T-cell (primary cell): ENCODE measurements at places on chromosomes 3 and 15.

DNA sequence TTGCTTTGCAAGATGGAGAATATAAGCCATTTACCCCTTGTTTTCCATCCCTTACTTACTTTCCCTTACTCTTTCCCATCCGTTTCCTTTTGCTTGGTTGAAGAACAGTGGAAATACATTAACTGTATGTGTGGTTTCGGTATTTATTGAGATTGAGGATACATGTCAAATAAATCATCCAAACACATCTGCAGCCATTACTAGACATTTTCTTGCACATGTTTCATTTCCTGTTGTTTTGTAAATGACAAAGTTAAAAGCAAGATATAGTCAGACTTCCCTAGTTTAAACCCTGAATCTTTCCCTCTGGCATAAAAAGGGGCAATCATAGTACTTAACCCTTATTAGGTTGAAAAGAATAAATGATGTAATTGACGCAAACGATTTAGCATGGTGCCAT lies 82.1 kb upstream of the BCHE start:
- no peak for DNase-seq

DNA sequence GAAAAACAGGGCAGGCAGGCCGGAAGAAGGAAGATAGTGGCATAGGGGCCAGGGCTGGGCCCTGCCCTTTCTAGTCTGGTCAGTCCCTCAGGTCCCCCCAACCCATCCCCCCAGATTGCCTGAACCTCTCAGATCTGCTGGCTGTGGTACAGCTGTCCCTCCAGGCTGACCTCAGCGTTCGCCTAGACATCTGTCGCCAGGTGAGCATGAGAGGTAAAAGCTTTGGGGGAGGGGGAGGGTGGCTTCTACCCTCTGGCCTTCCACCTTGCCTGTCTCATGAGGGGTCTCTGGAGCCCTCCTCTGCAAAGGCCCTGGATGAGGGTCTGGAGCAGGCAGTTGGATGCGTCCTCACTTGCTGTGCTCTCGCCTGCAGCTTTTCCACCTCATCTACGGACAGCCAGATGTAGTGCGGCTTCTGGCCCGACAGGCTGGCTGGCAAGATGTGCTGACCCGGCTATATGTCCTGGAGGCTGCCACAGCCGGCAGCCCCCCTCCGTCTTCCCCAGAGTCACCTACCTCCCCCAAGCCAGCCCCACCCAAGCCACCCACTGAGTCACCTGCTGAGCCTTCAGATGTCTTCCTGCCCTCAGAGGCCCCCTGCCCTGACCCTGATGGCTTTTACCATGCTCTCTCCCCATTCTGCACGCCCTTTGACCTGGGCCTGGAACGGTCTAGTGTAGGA lies 20.2 kb downstream of the NBEAL2 start:
- no peak for DNase-seq

DNA sequence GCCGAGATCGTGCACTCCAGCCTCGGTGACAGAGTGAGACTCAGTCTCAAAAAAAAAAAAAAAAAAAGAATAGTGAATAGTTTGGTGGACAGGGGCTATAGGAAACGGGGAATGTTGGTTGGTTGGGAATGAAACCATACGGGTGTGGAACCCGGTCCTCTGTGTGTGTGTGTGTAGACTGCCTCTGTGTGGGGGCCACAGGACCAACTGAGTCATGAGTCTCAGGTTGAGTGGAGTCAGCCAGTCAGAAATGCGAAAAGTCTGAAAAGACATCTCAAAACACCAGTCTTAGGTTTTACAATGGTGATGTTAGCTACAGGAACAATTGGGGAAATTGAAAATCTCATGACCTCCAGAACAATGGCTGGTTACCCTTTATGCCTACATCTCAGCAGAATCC lies 44.5 kb downstream of the ZDHHC19 start:
- DNase-seq: no peak

- DNase-seq: no peak
Observed at GRCh38 chr15:97479957-97480356, 480.5 kb upstream of the ARRDC4 start.

- no peak for DNase-seq
Observed at GRCh38 chr3:85037203-85037602, 78.4 kb downstream of the CADM2 start.

GRCh38 chr15:43943511-43943910 lies 116.7 kb downstream of the WDR76 start:
- no peak for DNase-seq

GRCh38 chr3:50112462-50112861 lies 23.7 kb downstream of the RBM5 start:
- DNase-seq: no peak

DNA sequence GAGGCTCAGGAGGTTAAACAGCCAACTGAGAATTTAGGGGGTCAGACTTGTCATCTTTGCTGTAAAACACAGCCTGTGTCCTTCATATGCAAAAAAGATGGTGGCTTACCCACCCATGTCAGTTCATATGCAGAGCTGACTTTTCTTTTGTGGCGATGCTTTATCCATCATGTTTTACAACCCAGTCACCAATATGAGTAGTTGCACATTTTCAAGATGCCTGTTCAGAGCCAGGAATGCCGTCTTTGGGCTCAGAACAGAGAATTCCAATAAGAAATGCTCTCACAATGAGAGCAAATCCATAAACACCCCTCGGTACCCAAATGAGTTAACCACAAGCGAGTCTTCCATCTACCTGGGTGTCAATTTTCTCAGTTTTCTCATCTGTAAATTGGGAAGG lies 83.6 kb downstream of the TIGIT start:
- DNase-seq: no peak
